Stomach (tissue), 19 donors: ENCODE measurements at places on chromosomes 11 and 22. TPM values are rescaled to one million over a fixed set of nuclear protein-coding genes. Genes with fewer than 3 reads are reported as not detected.

The MRGPRF gene
- total RNA-seq = 83.9 TPM

The OR52K1 gene
- total RNA-seq = not detected

The CRYBB1 gene
- not detected for total RNA-seq

The OR10A6 gene
- total RNA-seq = not detected

The RFPL2 gene
- total RNA-seq = not detected

The KREMEN1 gene
- 13.8 TPM for total RNA-seq

The GRAP2 gene
- total RNA-seq = 29.1 TPM

The LMNTD2 gene
- 92.7 TPM for total RNA-seq

The MPZL2 gene
- total RNA-seq = 97.2 TPM

The MPST gene
- 48.3 TPM for total RNA-seq

The ANO1 gene
- 20.1 TPM for total RNA-seq

The SLCO2B1 gene
- total RNA-seq = 54.9 TPM

The MRPL23 gene
- total RNA-seq = 73.8 TPM

The MCHR1 gene
- not detected for total RNA-seq

The NELL1 gene
- not detected for total RNA-seq

The GSTP1 gene
- 393 TPM for total RNA-seq

The ADM gene
- 69.0 TPM for total RNA-seq

The RIBC2 gene
- total RNA-seq = 0.45 TPM

The CCDC179 gene
- not detected for total RNA-seq

The CWC15 gene
- 37.5 TPM for total RNA-seq

The SLC22A6 gene
- not detected for total RNA-seq

The C11orf52 gene
- 3.9 TPM for total RNA-seq
